ENCODE measurements at places on chromosomes 16 and 17. TPM values are rescaled to one million over a fixed set of nuclear protein-coding genes. Genes with fewer than 3 reads are reported as not detected.
A peak's percentile ranks its signal among the peaks of the same experiment; 100 is the strongest.

DNA sequence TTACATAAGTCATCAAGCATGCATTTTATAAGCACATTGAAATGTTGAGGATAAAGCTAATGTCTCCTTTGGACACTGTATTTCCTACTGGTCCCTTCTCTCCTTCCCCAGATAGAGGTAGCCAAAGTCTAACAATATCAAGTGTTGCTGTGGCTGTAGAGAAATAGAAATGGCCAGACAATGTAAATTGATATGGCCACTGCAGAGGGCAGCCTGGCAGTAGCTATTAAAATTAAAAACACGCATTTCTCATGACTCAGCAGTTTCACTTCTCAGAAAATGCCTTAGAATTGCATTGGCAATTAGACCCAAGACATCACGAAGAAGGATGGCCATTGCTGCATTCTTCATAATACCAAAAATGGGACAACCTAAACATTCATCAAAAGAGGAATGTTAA lies 46.8 kb upstream of the MRTFB start:
- DNase-seq: no peak

- no peak for DNase-seq
Measured at GRCh38 chr16:71354156-71354555, 4.4 kb upstream of the CALB2 start.

DNA sequence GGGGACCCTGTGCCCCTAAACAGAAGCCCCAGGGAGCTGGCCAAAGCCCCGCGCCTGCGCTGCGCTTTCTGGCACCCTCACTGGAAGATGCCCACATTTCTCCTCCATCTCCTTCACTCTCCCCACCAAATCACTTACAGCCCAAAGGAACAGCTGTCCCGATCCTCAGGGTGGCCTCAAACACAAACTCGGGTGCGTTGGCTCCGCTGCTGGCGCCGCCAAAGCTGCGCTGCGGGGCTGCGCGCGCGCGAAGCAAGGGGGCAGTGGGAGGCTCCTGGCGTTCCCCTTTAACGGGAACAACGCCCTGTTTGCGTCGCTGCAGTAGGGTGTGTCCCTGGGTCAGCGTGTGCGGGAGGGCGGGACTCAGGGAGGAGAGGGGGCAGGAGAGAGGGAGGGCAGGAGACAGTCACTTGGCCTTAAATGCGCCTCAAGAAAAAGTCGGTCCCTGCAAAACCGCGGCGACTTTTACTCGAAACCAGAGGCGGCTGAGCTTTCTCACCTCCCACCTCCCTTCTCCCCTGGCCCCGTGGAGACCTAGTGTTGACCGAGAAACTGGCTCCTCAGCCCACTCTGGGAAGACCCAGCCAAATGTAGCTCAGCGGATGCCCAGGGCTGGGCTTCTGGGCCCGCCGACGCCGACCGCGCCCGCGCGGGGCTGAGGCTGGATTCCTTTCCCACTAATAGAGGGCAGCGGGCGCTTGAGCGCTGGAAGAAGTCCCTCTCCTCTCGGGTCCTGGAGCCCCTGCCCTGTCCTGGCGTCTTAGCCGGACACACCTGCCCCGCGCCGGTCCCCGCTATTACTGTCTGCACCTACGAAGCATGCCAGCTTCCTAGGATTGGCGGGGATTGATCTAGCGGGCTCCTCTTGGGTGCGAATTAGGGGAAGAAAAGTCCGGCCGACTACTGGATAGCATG lies 2.6 kb downstream of the PMP22 start:
- peak; percentile 94 for DNase-seq

GRCh38 chr17:67862614-67863217 lies 37.4 kb downstream of the BPTF start:
- no peak for DNase-seq

DNA sequence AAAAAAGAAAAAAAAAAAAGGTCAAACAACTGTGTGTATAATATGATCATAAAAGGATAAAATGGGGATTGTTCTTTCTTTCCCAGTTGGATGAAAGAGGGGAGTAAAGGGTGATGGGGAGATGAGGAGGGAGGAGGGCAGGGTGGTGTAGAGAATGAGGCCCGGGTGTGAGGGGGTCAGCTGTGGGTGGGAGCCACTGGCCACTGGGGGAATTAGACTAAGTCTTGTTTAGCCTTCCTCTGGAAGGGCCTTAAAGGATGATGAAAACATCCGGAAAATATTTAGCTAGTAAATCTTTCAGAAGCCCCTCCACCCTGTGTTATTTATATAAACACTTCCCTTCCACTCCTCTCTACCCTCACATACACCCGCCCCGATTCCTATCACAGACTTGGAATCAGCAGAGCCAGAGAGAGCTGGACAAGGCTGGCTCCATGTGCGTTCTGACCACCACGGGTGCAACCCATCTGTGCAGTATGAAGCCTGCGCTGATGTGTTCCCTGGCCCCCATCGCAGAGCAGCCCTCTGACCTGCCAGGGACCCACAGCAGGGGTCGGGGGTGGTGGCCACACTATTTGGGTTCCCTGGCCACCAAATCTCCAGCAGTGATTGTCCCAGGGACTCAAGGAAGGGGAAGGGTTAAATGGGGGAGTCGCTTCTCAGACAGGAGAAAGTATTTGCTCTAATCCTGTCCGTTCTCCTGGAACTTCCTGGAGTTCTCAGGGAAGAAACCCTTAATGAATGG lies 72.7 kb downstream of the GAS7 start:
- DNase-seq: no peak

DNA sequence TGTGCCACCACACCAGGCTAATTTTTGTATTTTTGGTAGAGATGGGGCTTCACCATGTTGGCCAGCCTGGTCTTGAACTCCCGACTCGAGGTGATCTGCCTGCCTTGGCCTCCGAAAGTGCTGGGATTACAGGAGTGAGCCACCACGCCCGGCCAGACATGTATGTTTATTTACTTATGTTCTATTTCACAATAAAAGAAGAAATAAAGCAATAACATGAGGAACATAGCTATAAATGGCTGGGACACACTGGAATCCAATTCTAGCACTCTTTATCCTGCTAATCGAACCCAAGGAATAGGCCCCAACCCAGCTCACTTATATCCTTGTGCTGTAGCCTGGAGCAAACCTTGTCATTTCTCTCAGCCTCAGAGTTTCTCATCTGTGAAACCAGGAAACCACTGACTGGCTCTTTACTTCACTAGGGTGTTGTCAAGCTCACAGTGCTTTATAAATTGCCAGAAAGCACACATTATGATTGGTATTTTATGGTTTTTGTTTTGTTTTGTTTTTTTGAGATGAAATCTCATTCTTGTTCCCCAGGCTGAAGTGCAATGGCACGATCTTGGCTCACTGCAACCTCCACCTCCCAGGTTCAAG lies 4.3 kb upstream of the ODAD4 start:
- no peak for DNase-seq

DNA sequence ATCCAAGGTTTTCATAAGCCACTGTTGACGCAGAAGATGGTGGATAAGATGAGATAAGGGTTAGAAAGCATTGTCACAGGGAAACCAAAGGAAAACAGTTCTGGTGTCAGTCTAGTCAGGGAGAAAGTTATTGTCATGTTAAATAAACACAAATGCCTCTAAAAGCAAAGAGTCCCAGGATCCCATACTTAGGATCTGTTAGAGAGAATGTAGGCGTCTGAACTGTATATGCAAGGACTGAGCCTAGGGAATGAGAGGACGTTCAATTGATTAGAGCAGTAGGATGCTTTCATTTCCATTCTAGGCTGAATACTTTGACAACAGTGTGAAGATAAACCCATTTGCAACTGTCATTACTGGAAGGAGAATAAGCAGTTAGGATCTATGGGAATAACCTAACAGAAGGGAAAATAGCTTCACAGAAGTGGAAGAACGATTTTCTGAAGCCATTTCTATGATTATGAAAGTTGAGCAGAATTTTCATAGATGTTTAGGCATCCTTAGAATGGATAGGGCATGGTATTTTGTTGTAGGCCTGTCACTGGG lies 1149.1 kb upstream of the CDH8 start:
- DNase-seq: no peak

GRCh38 chr16:17304491-17305119 lies 166.2 kb downstream of the XYLT1 start:
- no peak for DNase-seq

GRCh38 chr16:54526916-54527315 lies 240.3 kb upstream of the IRX3 start:
- DNase-seq: no peak

DNA sequence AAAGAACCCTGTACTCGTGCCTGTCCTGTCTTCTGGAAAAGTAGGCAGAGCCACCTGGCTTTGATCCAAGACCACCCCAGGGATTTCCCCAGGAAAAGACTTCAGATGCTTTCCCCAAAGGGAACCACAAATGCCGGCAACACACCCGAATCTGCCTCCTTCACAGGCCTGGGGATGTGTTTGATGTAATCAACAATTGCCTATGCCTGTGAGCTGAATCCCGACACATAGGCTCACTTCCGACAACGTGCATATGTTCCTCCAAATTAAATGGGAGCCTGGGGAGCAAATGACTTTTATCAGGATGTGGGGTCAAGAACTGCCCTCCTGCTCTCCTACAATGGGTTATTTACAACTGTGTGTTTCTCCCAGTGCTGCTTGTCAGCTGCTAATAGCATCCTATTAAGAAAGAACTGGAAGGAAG lies 535.2 kb upstream of the CDH11 start:
- no peak for DNase-seq

DNA sequence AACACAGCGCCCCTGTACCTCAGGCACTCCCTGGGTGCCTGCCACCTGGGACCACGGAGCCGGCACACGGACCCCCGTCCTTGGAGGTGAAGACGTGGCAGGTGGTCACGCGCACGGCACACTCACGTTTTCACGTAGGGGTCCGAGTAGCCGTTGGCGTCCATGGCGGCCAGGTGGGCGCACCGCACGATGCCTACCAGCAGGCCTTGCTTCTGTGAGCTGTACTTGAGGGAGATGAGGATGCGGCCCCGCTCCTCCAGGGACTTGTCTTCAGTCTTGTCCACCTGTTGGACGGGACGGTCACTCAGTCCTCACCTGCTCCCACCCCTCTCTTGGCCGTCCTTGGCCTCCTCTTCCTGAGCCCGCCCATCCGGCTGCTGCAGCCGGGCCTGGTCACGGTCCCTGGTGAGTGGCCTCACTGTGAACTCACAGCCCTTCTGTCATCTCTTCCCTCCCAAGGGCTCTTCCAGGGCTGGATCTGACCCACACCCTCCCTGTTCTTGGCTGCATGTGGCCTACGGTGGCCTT lies 18.8 kb downstream of the SCGB1C2 start:
- peak; percentile 71 for DNase-seq

DNA sequence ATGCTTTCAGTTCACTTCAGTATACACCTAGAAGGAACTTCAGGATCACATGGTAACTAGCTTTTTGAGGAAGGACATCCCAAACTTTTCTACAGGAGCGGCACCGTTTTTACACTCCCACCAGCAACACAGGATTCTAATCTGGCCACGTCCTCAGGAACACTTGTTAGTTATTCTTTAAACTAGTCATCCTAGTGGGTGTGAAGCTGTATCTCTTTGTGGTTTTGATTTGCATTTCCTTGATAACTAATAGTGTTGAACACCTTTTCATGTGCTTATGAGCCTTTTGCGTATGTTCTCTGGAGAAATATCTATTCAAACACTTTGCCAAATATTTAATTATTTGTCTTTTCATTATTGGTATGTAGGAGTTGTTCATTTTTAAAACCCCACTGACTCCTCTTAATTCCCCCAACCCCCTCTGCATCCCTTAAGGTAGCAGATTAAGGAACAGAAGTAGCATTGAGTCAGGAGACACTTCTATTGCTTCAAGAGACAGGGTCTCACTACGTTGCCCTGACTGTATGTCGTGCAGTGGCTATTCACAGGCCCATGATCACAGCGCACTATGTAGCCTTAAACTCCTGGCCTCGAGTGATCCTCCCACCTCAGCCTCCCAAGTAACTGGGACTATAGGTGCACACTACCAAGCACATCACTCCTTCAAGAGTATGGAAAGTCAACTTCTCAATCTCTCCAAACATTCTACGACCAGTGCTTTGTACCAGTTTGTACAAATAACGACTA lies 25.4 kb downstream of the YWHAE start:
- DNase-seq: no peak

DNA sequence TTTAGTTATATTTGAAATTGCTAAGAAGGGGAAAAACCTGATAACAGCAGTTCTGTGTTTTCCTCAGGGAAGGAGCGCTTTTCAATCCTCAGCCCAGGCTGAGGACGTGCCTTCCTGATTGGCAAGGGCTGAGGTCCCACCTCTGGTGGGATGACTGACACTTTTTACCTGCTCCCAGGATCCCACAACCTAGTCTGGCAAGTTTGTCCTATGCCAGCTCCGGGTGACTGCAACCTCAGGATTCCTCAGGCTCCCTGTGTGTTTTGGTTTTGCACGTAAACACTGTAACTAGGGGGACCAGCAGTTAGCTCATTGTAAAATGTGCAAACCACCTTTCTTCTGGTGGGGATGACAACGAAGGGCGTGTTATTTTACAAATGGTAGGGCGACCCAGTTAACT lies 7.5 kb downstream of the MARCHF10 start:
- no peak for DNase-seq

- DNase-seq: no peak
Measured at GRCh38 chr17:44049294-44050060, 17.0 kb downstream of the LSM12 start.

GRCh38 chr17:69460963-69461922 lies 46.7 kb downstream of the MAP2K6 start:
- no peak for DNase-seq

GRCh38 chr16:85448557-85449190 lies 164.4 kb upstream of the GSE1 start:
- no peak for DNase-seq

- no peak for DNase-seq
Measured at GRCh38 chr17:13931111-13931526, 138.2 kb upstream of the COX10 start.

DNA sequence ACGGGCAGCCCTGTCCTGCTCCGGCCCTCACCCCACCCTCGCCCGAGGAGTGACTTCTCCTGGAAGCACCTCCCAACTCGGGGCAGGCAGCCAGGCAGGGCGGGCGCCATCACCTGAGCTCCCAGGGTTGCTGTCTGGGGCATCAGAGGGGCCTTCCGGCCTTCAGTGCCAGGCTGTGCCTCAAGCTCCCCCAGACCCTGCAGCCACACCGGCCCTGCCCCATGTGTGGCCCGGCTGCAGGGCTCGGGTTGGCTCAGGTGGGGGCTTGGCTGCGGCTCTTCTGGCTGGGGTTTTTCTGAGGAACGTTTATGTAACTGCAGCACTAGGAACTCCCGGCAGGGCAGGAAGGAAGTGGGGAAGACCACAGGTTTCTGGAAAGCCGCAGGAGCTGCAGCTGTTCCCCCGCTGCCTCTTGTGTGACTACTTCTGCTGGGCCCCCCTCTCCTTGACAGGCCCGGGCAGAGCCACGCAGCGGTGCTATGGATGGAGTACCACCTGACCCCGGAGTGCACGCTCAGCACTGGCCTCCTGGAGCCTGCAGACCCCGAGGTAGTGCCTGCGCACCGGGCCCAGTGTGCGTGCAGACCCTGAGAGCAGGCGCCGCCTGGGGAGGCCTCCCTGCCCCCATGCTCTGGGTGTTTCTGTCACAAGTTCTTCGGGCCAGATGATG lies 45.6 kb downstream of the PRMT7 start:
- DNase-seq: no peak

- no peak for DNase-seq
Measured at GRCh38 chr16:35730251-35730650, 2270.8 kb downstream of the TP53TG3F start.

- no peak for DNase-seq
Measured at GRCh38 chr17:32520104-32520701, 33.4 kb downstream of the CDK5R1 start.

GRCh38 chr16:26665166-26665939 lies 401.4 kb upstream of the C16orf82 start:
- DNase-seq: no peak

The MT1M gene
- total RNA-seq: 11.8 TPM

The SYCE1L gene
- total RNA-seq: 5.4 TPM

The GP1BA gene
- total RNA-seq: not detected

The PPP1R27 gene
- total RNA-seq: not detected

The SRCIN1 gene
- total RNA-seq: 0.84 TPM

The HYDIN gene
- 4.8 TPM for total RNA-seq

The SPATA22 gene
- total RNA-seq: not detected

The RDM1 gene
- not detected for total RNA-seq
